ENCODE measurements at places on chromosomes 6 and 20. TPM values are rescaled to one million over a fixed set of nuclear protein-coding genes. Genes with fewer than 3 reads are reported as not detected.

DNA sequence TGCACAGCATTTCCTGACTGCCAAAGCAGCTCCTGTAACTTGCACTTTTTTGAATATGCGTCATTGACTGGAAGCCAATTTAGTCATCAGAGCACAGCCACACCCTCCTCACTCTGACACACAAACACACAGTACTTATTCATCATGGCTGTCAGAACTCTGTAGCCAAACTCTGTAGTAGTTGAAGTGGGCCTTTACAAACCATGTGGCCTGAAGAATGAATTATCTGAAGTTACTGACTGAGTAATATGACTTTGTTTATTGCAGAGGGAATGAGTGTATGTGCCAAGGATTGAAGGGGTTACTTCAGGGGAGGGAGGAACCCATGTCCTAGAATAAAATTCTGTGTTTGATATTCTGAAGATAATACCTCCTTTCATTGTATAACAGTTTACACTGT, 102.7 kb downstream of the FIG4 start:
- DNase-seq = peak; percentile 98

POU3F2 gene
- polyA plus RNA-seq = not detected

GRCh38 chr6:74967821-74968220, 238.0 kb downstream of the COL12A1 start:
- DNase-seq = no peak

DNA sequence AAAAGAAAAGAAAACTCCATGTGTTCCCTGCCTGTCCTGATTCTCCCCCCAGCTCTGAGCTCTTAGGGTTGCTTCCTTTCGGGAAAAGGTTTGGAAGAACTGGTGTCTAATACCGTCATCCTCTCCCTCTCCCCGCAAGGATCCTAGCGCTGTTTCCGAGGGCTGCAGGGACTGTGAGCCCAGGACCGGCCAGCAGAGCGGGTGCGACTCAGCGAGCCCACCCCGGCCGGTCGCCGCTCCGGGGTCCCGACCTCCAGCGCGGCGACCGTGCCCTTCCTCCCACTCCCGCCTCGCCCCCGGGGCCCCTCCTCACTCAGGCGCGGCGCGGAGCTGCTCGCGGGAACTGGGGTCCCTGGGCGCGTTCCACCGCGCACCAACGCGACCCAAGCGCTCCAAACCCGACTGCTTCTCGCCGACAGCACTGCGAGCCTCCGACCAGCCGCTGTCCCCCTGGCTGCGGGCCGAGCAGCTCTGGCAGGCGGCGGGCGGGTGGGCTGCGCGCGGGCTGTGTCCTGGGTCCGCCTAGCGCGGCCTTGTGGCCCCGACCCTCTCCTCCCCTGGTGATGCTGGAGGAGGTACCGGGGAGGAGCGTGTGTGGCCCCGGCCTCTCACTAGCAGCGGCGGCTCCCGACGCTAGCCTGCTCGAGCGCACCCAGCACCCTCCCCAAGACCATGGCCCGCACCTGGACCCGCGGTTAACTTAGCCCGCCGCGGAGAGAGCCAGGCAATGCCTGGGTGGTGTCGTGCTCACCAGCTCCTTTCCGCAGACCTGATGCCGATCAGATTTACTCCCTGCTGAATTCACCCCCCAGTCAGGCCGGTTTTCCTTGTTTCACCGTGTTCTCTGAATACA, at the start of gene PLA2G7:
Gene PLA2G7 (minus strand): TSS at position 509 of the 853 bp plus-strand sequence. CDS start 12,484 bp downstream, outside the sequence.
- no peak for DNase-seq

SAMD10 gene
- polyA plus RNA-seq = 4.1 TPM

- DNase-seq = peak; percentile 54
These were observed 46.6 kb downstream of the TPBG start for GRCh38 chr6:82410151-82410648.

DNA sequence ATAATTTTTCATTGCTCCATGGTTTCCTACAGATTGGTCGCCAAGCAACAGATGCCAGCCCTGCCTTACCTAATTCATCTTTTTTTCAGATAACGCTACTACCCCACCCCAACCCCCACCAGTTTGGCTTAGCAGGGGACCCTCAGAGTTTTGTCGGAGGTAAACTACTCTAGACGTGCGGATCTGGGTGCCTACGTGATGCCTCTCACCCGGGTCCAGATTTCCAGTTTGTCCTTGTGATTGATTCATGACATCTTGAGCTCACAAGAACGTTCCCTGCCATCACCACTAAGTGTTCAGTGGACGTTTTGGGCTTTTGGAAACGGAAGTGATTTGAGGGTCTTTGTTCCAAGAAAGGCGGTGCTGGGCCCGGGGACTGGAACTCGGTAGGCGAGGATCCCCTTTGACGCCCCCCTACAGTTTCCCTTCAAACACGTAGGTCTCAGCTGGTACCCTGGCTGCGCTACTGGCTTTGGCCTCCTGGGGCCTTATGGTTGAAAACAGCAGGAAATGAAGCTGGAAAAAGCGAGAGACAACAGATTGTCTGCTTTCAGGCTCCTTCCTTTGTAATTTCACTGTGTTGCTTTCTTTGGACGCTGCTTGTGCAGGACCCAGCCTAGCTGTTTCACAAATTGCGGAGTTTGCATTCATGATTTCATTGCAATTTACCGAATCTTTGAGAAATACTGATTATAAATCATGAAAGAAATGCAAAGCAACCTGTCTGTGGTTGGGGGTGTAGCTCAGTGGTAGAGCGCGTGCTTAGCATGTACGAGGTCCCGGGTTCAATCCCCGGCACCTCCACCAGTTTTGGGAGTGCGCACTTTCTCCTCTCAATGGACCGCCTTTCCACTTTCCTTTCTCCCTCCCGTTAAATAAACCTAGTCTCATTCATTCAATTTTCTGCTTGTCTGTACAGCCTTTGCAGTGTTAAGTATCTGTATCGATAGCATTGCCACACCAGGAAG, 81.0 kb downstream of the GPX5 start:
- peak; percentile 72 for DNase-seq

DNA sequence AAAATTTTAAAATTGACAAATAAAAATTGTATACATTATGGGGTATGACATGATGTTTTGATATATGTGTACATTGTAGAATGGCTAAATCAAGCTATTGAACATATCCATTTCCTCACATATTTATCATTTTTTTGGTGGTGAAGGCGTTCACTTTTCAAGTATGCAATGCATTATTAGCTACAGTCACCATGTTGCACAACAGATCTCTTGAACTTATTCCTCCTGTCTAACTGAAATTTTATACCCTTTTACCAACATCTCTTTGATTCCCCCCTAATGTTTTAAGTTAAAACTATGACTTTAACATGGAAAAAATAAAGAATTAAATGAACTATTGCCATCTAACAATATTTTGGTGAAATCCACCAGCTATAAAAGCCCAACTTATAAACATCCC, 65.2 kb upstream of the UST start:
- no peak for DNase-seq

DNA sequence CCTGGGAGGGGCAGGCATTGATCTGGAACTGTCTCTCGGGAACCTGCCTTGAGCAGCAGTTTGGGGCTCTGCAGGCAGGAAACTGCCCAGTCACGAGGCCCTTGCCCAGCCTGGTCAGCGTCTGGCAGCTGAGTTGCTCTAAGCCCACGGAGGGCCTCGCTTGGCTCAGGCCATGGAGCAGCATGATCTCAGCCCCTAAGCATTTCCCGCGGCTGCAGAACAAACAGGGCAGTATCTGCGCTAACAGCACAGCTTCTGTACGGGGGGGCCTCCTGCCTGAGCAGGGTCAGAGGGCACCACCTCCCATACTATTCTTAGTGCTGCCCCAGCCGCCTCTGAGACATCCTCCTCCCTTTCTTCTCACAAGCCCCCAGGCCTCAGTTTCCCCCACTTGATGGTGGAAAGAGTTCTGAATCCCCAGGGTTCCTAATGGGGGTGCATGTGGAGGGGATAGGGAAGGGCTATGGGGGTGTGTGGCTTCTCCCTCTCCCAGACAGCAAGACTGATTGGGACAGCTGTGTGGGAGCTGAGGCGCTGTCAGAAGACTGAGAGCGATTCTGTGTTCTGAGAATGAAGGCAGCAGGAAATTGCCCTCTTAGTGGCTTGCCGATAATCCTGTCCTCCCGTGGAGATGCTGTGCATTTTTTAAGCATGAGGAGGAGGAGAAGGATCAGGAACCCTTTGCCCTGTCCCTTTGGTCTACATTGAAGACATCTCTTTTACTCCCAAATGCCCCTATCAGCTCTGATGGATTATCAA, 46.4 kb downstream of the MOCS1 start:
- DNase-seq = peak; percentile 95

DNA sequence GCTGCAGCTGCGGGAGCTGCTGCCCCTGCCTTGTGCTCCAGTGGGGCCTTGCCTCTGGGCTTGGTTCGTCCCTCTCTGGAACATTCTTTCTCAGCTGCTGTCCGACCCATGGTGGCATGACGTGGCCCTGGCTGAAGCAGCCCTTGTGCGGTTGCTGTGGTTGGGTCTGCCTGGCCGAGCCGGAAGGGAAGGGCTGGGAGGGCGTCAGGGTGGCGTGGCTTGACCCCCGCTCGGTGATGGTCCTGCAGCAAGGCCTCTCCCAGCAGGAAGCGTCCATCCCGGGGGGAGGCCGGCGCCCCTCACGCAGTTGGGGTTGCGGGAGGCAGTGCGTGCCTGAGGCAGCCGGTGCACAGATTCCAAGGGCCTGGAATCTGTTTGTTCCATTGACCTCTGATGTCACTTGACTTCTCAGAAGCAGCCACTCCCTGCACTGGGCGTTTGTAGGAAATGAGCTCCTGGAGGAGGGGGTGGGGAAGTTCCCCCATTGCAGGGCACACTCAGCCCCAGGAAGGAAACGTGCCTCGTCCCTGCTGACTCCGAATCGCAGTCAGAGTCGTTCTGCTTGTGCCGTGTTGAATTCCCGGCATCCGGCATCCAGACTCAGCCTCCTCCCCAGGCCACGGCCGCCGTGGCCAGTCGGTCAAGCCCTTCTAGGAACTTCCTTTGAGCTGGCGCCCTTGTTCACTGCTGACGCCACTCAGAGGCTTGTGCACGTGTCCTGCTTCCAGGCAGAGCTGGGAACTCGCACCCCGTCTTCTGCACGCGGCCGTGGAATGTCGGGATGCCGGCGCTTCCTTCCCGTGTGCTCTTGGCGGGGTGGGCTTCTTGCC, 9.7 kb upstream of the TNFRSF6B start:
- peak; percentile 80 for DNase-seq

DNA sequence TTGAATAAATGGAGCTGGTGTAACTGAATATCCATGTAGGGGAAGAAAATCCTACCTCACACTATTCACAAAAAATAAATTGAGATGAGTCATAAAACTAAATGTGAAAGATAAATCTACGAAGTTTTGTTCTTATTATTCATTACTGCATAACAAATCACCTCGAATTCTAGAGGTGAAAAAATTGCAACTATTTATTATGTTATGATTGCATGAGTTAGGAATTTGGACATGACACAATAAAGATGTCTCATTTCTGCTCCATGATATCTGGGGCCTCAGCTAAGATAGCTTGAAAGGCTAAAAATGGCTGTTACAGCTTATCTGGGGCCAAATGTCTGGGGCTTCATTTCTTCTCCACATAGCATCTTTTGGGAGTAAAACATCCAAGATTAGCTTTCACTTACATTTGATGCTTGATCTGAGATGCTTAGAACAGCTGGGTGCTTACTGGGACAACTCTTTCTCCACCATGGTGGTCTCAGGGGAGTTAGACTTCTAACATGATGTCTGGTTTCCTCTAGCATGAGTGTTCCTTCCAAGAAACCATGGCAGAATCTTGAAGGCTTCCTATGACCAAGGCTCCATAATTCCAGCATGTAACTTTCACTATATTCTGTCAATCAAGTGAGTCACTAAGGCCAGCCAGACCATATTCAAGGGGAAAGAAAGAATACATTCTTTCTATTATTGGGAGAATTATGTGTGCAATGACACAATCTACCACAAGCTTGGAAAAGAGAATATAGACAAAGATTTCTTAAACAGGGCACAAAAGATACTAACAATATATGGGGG, 30.1 kb downstream of the OR2B6 start:
- DNase-seq = peak; percentile 0

DNA sequence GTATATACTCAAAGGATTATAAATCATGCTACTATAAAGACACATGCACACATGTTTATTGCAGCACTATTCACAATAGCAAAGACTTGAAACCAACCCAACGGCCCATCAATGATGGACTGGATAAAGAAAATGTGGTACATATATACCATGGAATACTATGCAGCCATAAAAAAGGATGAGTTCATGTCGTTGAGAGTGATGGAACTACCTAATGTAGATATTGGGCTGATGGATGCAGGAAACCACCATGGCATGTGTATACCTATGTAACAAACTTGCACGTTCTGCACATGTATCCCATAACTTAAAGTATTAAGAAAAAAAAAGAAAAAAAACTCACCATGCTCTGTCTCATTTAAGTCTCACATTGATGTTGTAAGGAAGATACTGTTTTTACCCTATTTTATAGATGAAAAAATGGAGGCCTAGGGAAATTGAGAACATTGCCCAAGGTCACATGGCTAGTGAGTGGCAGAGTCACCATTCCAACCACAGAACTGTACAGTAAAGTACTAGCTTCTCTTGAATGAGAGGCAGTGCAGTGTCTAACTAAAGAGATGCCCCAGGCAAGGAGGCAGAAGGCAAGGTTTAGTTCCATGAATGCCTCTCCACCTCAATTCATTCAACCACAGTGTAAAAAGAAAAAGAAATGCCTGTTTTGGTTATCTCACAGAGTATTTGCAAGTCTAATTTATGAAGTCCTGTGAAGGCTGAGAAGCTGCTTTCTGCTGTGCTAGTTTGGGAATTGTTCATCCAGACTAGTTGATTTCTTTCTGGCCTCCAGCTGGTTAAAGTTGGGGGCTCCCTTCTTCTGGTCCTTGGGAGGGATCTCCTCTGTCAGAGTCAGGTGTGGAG, 68.2 kb downstream of the FIG4 start:
- no peak for DNase-seq

DNA sequence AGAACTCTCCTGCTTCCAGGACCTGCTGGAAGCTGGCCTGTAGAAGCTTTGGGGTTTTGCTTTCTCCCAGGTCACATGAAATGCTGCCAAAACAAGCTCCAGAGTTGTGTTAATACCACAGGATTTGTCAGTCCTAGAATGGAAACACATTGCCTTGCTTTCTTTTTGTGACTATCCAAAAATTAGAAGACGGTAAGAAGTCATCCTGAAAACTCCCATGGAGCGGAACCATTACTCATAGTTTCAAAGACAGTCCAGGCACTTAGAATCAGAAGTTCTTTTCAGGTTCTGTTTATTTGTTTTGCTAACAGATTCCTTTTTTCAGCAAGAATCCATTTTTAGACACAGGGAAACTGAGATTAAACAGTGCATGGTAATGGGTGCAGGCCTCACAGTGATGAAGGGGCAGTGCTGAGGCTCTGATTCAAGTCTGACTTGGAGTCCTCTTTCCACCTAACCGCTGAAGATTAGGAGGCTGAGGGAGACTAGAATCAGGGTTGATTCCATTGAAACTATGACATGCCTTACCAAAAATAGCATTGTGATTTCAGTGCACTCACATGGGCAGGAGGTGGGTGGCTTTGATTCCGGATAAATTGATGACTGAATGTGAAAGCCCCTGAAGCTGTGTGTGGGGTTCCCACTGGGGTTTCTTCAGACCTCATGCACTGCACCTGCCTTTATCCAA, 72.2 kb upstream of the NAA20 start:
- DNase-seq = peak; percentile 67

DZANK1 gene
- 1.1 TPM for polyA plus RNA-seq

TREML1 gene
- polyA plus RNA-seq = not detected

TNFRSF6B gene
- 12.0 TPM for polyA plus RNA-seq

- no peak for DNase-seq
These were observed 873 bp upstream of the GCM2 start for GRCh38 chr6:10882657-10883171.

All from IMR-90 (cell line).